ENCODE measurements at places on chromosomes 13 and 19.

- no peak for DNase-seq
Observed at GRCh38 chr13:42571895-42572294, 2.1 kb upstream of the TNFSF11 start.

GRCh38 chr19:41323023-41323422, 13.1 kb downstream of the CCDC97 start:
- no peak for DNase-seq

DNA sequence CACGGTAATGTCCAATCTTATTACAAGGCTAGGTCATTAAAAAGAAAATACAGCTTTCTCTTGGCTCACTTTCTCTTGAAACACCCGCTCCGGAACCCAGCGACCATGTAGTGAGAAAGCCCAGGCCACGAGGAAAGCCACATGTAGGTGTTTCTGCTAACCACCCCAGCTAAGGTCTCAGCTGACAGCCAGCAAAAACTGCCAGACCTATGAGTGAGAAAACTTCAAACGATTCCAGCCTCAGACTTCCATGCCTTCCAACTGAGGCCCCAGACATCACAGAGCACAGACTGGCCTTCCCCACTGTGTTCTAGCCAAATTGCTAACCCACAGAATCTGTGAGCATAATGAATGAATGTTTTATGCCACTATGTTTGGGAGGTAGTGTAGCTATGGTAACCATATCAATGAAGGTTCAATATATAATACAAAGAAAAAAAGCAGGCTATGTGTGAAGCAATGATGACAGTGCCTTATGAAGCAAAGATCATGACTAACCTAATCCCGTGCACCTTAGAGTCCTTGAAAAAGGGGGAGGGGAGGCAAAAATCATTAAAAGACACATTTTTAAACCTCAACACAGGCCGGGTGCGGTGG, 11.9 kb upstream of the TPTE2 start:
- no peak for DNase-seq

DNA sequence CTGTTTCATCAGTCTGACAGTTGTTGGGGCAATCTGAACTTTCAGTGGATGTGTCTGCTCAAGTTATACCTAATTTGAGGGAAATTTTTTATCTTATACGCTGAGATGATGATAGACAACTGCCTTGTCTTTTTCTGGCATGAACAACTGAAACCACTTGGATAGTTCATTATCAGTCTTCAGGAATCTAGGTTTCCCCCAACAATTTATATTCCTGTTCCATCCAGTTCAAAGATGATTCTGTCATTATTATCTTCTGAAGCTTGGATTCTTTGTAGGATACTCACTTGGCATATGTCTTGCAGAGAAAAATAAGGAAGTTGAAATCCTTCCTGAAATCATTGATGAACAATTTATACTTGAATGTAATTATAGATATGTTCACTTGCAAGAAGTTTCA, 193.7 kb downstream of the LMO7 start:
- DNase-seq = no peak

GRCh38 chr13:24741016-24741662, 22.8 kb upstream of the RNF17 start:
- no peak for DNase-seq

DNA sequence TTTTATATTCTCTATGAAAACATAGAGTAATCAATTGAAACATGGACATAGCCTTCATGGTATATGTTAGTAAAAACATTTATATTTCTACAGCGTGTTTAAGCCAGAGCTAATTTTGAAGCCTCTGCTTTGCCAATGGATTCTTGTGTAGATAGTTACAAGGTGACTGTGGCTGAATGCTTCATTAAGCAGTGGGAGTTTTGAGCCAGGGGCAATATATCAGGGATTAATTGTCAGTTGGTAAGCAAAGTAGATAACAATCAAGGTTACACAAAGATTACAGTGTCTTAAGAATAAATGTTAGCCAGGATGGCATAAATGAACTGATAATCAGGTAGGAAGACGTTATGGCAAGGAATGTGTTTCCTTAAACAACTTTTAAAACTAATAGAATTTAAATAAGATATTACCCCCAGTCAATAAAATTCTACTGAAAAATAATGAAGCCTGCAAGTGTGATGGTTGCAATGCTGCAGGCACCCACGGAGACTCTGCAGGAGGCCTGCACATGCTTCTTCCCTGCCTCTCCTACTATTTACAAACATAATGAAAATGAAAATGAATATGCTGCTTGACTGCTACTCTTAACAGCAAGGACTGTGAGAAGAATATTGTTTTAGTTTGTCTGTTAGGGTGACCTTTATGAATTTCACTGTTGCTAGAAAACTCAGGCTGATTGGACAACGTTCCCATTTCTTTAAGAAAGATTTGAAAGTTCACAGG, 588.5 kb downstream of the GPC5 start:
- no peak for DNase-seq

DNA sequence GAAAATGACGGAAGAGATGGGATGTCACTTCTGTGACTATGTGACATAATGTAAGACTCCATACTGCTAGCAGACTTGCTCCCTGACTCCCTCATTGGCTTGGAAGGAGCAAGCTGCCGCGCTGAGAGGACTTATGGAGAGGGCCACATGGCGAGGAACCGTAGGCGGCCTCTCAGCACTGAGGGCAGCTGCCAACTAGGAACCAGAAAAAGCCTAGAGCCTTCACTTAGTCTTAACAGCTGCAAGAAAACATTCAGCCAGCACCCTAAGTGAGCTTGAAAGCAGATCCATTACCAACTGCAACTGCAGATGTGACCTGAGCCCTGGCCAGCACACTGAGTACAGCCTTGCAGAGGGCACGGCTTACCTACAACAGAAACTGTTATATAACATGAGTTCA, 33.9 kb downstream of the USP12 start:
- DNase-seq = no peak

DNA sequence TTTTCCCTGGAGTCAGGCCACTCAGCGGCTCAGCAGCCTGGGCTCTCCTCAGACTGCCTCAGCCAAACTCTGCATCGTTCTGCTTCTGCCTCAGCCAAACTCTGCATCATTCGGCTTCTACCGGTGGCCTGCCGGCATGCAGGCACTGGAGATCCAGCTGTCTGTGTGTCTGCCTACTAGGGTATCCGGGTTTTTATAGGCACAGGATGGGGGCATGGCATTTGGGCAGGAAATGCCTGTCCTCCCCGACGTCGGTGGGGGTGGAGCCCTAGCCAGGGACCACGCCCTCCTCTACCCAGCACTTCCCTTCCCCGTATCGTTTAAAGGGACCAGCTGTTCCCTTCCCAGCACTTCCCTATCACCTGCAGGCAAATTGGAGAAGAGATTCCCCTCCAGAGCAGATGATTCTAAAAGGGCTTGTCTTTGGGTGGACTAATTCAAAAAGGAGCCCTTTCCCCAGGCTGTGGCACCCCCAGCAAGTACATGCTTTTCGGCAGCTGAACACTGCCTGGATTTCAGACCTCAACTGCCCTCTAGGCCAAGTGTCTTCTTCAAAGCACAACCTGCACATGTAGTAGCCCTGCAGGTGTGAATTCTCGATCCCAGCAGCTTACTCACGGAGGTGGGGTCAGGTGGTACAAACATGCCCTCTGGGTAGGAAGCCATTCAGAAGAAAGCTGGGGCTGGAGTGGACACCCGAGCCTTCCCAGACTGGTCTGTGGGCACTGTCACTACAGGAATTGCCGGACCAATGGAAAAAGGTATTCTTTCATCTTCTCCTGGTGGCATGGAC, 25.4 kb upstream of the GPR12 start:
- DNase-seq = no peak

DNA sequence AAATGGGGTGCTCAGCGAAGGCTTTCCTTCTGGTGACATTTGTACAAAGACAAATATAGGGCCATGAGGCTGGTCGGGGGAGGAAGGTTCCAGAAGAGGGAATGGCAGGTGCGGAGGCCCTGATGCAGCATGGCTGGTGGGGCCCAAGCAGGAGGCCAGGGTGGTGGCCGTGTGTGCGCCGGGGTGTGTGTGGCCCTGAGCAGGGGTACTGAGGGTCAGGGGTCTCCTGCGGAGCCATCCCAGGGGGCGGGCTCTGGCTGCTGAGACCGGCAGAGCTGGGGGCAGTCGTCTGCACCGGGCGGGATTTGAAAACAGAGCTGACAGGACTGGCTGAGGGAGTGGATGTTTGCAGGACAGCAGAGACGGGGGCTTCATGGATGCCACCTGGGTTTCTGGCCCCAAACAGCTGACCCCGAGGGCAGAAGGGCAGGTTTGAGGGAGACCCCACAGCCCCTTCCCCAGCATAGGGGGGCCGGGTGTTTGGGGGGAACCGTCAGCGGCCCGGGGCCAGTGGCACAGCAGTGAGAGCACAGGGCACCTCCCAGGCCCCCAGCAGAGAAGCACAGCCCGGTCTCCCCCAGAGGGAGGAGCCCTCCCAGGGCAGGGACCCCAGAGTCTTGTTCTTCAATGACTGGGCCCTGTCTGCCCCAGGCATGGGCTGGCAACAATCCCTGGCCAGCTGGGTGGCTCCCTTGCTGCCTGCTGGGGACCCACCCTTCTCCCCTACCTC, 11.4 kb downstream of the PIAS4 start:
- no peak for DNase-seq

- DNase-seq = no peak
Observed at GRCh38 chr19:29372921-29373797, 152.6 kb upstream of the VSTM2B start.

DNA sequence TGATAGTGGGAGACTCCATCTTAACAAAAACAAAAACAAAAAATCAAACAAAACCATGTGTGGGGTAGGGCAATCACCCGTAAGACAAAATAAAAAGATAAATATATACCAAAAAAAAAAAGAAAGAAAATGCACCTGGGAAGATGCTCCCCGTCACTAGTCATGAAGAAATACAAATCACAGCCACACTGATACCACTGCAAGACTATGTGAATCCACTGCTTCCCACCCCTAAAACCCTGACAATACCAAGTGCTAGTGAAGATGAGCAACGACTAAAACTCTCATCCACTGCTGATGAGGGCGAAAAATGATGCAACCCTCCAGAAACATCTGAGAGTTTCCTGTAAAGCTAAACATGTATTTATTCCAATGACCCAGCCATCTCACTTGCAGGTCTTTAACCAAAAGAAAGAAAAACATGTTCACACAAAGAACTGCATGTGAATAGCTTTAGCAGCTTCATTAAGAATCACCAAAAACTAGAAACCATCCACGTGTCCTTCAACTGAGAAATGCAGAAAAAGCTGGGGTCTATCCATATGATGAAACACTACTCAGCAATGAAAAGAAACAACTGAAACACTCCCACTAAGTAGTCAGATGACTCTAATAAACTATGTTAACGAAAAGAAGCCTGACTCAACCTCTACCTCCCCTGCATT, 31.7 kb downstream of the BRD4 start:
- DNase-seq = no peak

DNA sequence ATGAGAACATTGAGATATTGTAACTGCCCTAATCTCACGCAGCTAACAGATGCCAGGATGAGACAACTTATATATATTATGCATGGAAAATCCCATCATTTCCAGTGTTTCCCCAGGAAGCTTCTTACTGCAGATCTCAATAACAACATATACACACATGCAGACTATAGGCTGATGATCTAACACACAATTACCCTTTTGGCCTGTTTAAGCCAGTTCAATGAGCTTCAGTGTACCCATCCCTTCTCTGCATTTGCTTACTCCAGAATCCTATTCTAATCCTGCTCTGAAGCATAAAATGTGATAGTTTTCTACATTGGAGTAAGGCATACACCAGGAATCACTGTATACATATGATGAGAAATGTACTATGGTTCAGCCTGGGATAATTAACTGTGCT, 489.4 kb downstream of the SUCLA2 start:
- DNase-seq = no peak

GRCh38 chr19:4304538-4305256, at the start of gene FSD1:
Gene FSD1, plus strand, starts transcription at chr19:4304598. Its CDS starts 149 bp downstream, at chr19:4304747.
- peak; percentile 99 for DNase-seq

DNA sequence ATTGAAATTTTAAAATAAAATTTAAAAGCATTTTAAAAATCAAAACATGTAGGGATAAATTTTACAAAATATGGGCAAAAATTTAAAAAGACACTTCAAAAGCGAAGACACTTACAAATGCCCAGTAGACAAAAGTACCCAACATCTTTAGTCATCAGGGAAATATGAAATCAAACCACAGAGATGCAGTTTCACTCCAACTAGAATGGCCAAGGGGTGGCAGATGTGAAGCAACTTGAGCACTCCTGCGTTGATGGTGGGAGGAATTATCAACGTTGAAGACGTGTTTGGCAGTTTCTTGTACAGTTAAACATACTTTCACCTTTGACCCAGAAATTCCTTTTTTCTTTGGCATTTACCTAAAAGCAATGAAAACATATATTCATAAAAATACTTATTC, 518.0 kb upstream of the SGCG start:
- no peak for DNase-seq

DNA sequence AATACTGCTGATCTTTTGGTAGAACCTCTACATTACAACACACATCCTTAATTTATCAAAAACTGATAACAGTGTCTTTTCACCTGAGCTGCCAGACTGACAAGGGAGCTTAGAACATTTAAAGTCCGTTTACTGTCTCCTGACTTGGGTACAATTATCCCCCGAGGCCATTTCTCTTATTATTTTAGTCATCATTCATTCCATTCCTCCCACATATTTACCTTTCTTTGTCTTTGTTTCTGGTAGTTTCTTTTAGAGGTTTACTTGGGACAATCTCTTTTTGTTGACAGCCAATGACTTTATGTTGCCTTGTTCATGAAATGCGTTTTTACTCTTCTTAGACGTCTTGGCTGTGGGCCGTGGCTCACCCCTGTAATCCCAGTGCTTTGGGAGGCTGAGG, 186.9 kb downstream of the PCCA start:
- DNase-seq = no peak

- DNase-seq = no peak
Observed at GRCh38 chr13:46520166-46520565, 32.8 kb upstream of the LRCH1 start.

GRCh38 chr13:110801044-110801443, 87.5 kb downstream of the ING1 start:
- DNase-seq = no peak

DNA sequence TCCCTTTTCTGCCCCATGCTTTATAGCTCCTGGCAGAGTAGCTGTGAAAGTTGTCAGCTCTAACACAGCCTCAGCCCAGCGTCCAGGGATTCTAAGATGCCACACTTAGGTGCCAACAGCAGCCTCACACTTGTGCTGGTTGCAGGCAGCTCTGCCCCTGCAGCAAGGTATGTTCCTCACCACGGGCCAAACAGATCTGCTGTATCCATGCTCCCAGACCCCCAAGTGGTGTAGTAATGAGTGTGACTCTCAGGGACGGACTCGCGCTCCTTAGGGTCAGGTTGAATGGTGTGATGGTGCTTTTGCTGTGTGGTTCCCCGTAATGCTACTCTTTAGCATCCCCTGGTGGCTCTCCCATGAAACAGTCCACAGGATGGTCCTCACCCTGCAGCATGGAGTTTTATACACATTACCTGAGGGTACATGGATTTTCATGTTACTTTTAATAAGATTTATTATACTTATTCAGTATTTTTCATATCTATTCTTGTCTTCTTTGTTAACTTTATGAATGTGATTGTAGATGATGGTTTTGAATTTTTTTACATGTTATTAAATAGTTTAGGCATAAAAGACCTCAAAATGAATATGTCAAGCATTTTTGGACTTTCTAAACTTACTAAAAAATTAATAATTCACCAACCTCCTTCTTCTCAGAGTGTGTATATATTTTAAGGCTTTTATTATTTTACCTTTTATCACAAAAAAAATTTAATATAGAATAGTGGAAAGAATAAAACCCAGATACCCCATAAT, 232.5 kb downstream of the SLC7A1 start:
- peak; percentile 48 for DNase-seq
